ENCODE measurements at places on chromosomes 1 and 21.

DNA sequence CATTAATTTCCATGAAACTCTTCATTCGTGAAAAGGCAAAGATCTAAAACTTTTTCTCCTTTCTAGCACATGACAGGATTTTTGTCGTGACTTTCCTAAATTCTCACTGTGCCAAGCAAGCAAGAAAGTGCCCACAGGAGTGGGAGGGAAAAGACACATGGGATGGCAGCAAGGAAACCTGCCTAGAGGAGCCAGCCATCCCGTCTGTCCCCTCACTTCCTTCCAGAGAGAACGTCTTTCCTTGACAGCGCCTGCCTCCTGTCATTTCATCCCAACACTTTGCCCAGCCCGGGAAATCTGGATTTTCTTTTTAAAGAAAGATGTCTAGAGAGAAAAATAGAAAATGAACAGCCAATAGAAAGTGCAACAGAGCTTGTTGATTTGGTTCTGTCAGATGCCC lies 200.6 kb upstream of the PTBP2 start:
- no peak for DNase-seq

GRCh38 chr1:214823311-214824117 lies 220.5 kb downstream of the CENPF start:
- DNase-seq: no peak

DNA sequence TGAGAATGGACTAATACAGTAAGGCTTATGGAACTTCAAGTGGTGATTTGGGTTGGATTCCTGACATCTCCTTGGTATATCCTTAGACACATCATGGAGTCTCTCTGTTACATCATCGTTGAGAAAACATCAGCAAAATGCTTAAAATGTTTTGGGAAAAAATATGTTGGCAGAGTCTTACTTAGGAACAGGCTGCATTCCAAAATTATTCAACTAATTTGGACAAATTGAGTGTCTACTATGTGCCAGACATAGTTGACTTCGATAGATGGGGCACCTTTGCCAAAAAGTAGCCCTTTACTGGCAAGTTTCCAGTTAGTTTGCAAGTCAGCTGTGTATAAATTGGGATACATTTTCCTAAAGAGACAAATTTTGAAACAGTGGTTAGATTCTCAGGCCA lies 253.4 kb upstream of the ST6GALNAC5 start:
- no peak for DNase-seq

DNA sequence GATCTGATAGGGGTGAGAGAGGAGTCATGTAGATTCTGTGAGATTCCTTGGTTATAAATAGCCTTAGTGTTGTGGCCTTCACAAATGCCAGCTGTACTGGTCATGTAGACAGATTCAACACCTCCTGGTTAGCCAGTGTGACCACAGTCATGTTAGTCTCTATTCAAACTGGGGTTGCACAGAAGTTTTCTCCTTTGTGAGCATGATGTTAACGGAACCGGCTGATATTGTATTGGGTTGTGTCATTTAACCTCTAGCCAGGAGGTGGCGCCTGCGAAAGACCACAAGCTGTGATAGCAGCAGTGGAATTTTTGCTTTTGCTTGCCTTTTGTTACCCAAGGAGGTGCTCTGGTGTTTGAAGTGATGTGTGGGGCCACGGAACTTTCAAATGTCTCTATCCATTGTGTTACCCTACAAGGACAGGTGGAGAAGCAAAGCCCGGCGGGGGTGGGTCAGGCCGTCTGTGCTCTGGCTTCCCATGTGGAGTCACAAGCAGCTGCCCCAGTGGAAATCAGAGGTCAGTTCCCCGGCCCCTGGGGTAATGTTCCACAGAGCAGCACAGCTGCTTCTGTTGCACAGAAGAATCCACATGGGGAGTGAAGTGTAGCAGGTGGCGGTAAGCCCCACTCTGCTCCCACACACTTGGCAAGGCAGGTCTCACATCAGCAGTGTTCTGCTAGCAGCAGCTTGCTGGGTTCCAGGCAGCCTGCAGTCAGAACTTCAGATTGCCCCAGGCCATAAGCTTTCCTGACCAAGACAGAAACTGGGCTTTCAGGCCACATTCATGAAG lies 112.6 kb downstream of the ADAMTS1 start:
- no peak for DNase-seq

DNA sequence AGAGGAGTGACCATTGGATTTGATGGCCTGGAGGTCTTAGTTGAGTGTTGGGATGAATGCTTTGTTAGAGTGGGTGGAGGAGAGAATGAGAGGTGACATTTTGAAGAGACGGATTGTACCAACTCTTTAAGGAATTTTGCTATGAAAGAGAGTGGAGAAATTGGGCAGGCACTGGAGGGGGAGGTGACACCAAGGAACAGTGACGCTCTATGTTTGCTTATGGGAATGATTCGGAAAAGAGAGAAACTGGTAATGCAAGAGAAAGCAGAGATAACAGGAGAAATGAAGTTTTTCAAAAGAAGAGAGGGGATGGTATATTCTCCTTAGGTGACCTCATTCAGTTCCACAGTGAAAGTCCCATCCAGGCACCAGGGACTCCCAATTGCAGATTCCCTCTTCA lies 24.5 kb upstream of the PADI2 start:
- no peak for DNase-seq

DNA sequence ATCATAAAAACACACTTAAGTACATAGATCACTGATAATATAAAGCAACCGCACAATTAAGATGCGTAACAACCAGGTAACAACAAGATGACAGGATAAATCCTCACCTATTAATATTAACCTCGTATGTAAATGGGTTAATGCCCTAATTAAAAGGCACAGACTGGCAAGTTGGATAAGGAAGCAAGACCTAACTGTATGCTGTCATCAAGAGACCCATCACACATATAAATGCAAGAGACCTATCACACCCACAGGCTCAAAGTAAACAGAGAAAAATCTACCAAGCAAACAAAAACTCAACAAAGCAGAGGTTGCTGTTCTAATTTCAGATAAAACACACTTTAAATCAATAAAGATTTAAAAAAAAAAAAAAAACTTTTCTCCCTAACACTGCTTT lies 151.8 kb downstream of the FAF1 start:
- no peak for DNase-seq

DNA sequence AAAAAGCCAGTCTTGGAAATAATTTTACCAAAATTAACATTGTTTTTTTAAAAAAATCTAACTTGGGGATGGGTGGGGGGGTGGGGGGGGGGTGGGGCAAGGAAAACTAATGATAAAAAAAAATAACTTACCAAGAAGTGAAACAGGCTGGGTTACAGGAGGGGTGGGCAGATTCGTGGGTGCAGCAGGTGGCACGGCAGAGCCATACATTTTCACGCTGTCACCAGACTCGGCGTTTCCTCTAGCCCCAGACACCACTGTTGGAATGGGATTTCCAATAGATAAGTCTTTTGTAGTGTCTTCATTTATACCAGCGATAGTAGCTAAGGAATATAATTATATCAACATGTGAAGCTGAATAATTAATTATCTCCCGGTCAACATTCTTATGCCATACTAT lies 25.4 kb downstream of the SOD1 start:
- no peak for DNase-seq

GRCh38 chr1:246335151-246335550 lies 171.9 kb downstream of the SMYD3 start:
- no peak for DNase-seq

GRCh38 chr21:15134701-15135470 lies 70.1 kb upstream of the NRIP1 start:
- no peak for DNase-seq

GRCh38 chr1:34926894-34927293 lies 2.6 kb downstream of the DLGAP3 start:
- DNase-seq: no peak

DNA sequence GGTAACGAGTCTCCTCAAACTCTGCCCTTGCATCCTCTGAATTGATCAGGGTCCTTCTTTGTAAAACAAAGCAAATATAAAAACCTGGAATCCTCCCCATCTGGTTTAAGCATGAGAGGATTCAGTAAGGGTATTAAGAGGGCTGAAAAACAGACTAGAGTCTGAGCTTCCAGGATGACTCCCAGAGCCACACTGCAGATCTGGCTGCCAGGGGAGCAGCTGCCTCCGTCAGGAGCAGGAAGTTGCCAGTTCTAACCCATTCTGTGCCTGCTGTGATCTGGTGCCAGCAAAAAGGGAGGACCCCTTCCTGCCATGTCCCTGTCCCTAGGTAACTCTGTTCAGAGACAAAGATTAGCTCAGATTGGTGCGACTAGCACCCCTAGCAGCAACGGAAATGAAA lies 27.5 kb downstream of the SERTAD4 start:
- DNase-seq: no peak

GRCh38 chr1:58818075-58818474 lies 34.2 kb upstream of the JUN start:
- peak; percentile 94 for DNase-seq

DNA sequence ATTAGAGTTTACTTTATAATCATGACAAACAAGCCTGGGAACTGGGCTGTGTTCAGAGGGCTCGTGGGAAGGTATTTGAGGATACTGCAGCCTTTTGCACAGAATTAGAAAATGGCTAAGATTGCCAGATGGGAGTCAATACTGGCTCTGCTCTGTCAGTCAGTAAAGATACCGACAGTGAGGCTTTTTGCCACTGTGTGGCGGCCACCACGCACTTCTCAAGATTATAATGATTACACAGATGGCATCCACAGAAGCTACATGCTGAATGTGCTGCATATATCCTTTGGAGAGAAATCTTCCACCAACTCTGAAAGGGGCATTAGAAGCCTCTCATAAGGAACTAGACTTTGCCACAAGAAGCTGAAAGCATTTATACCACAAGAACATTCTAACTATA lies 213.4 kb upstream of the PTBP2 start:
- DNase-seq: no peak

GRCh38 chr1:89499320-89499719 lies 25.3 kb upstream of the LRRC8B start:
- no peak for DNase-seq

GRCh38 chr1:244074559-244075171 lies 23.6 kb downstream of the ZBTB18 start:
- DNase-seq: no peak

- DNase-seq: no peak
Measured at GRCh38 chr1:230684146-230684545, 29.8 kb downstream of the AGT start.

DNA sequence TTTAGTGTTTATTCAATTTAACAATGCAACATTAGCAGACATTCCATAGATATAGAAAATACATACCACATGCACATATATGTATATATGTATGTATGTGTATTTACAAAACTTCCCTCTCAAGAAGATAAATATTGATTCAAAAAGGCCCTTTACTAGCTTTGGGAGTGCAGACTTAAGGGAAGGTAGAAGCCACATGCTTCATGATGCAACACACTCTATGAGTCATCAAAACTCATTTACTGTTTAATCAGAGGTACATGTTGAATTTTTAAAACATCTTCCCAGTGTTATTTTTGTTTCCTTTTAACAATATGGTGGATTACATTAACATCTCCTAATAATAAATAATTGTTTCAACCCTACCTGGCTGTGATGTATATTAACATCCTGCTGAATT lies 61.4 kb upstream of the KIRREL1 start:
- DNase-seq: peak; percentile 1

GRCh38 chr1:229844675-229845074 lies 218.6 kb downstream of the URB2 start:
- no peak for DNase-seq

DNA sequence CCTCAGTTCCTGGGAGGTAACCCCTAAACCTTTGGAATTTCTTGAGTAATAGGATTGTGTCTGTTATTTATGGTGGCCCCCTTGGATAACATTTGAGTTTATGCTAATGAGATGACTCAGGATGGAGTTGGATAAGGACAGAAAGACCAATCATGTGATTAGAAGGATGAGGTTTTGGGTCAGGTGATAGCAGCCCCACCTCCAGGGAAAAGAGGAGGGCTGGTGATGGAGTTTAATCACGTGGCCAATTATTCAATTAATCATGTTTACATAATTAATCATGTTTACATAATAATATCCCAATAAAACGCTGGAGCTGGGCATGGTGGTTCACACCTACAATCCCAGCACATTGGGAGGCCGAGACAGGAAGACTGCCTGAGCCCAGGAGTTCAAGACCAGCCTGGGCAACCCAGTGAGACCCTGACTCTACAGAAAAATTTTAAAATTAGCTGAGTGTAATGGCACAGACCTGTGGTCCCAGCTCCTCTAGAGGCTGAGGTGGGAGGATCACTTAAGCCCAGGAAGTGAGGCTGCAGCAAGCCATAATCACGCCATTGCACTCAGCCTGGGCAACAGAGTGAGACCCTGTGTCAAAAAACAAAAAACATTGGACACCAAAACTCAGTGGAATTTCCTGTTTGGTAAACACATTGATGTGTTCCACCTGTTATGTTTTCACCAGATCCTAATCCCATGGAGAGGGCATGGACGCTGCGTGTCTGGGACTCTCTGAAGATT lies 73.3 kb downstream of the NUP210L start:
- no peak for DNase-seq

- no peak for DNase-seq
Measured at GRCh38 chr1:58649555-58649954, 50.3 kb downstream of the MYSM1 start.

GRCh38 chr1:48947761-48948537 lies 171.3 kb upstream of the BEND5 start:
- no peak for DNase-seq

- no peak for DNase-seq
Measured at GRCh38 chr21:38467374-38467773, 30.9 kb downstream of the ERG start.

GRCh38 chr21:42125571-42126544 lies 54.7 kb downstream of the UMODL1 start:
- DNase-seq: peak; percentile 25

DNA sequence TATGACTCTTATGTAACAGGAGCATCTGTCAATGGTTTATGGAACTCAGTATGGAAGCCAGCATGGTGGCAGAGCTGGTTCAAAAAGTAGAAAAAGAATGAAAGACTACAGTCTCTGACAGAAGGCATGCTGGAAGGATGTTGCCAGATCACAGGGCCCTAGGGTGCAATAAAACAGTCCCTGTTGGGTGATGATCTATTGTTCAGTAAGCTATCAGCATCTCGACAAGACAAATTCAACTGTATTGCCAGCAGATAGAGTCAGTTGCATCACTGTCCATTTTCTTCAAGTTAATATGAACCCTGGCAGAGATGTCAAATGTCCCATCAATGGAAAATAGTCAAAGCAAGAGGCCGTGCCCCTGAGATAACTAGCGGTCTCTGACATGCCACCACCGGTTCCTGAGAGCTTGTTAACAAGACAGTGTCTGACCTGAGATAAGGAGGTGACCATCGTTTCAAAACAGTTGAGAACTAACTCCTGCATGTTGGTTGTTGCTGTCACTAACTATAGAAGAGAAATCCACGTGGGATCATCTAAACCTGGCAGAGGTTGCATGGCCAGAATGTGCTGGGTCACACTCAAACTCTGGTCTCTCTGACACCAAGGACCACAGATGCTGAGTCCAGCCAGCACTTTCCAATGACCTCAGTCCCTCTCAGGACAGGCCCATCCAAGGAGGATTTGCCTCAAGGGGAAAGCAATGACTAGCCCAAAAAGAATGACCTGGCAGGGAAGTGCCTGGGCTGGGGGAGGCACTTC lies 125.9 kb downstream of the RIPK4 start:
- DNase-seq: no peak

GRCh38 chr21:23921670-23922418 lies 1685.4 kb downstream of the MRPL39 start:
- no peak for DNase-seq

- no peak for DNase-seq
Measured at GRCh38 chr21:43691086-43691795, 27.7 kb upstream of the PDXK start.

Data from fibroblast of skin of left biceps (primary cell).